EL (cell line): ENCODE measurements at places on chromosomes 5 and 9.

DNA sequence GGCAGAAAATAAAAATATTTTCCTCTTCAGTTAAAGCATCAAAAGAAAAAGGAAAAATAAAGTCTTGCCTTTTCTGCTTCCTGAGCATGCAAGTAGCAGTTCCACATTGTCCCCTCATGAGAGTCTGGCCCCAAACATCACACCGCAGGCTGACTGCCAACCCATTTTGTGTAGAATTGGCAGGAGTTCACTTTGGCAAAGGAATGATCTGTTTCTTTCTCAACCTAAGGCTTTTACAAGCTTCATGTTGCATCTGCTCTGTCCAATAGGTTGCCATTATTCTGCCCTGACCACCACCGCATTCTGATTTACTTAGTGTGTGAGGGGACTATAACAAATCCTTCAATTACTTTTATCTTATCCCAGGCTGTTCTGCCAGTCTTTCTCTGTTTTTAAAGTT is 249.5 kb downstream of the ISL1 start:
- DNase-seq: no peak

DNA sequence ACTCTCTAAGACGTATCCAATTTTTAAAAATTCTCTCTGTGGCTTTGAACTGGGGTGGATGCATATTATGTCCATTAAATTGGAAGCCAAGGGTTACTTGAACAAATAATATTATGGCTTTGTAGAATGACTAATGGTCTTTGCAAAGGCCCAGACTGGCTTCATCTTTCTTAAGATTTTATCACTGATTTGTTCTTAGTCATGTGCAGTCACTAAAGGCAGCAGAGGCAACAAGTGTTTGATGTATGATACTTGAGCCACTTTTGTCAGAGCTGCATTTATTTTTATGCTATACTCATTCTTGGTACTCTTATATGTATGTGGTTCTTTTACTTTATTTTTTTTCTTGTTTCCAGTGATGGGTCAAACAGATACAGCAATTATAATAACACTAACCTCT is 152.2 kb downstream of the NR2F1-AS1 start:
- peak; percentile 42 for DNase-seq

- no peak for DNase-seq
Observed at GRCh38 chr9:104984948-104985347, 57.0 kb upstream of the ABCA1 start.

DNA sequence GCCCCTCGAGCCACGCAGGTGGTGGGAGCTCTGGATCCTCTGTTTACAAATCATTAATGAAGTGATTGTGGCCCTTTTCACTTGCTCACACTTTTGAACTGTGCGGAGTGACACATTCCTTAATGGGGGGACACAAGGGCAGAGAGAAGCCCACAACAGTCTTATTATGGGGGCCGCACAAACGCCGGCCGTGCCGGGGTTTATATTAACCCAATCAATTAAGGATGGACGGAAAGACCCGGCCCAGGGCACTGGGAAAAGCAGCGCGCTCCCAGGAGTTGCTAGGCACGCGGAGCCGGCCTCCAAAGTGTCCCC is 634.8 kb downstream of the IRX1 start:
- no peak for DNase-seq

DNA sequence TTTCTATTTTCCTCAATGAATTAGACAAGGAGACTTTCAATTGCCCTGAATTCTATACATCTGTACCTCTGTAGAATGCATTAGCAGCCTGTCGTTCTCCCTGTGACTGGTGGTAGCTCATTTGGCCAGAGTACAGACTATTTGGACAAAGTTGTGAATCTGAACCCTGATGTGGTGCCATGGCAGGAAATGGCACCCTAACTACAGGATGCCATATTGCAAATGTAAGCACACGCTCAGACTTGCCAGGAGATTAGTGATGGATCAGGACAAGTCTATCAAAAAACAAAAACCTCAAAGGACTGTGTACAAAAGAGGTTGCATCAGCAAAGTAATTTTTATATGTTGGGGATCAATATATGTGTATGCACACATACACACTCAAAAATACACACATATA is 58.3 kb downstream of the SVEP1 start:
- DNase-seq: no peak

- DNase-seq: peak; percentile 28
Observed at GRCh38 chr5:131109540-131110255, 55.4 kb downstream of the HINT1 start.

- DNase-seq: no peak
Observed at GRCh38 chr9:16315720-16316119, 554.8 kb downstream of the BNC2 start.

GRCh38 chr9:69535286-69535832 is 136.8 kb downstream of the APBA1 start:
- DNase-seq: no peak

- no peak for DNase-seq
Observed at GRCh38 chr5:91378752-91379211, 4.3 kb downstream of the ARRDC3 start.

DNA sequence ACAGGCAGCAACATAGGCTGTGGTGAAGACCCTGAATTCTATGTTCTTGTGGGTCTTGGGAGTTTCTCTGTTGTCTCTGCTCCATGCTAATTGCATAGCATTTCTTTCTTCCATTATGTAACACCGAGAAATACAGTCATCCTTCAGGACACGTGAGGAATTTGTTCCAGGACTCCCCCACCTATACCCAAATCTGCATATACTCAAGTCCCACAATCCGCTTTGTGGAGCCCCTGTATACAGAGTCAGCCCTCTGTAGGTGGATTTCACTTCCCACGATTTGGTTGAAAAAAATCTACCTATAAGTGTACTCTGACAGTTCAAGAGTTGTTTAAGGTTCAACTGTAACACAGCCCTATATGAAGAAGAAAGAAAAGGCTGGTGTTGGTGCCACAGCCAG is 22.1 kb downstream of the ANKRD33B start:
- DNase-seq: no peak

- peak; percentile 74 for DNase-seq
Observed at GRCh38 chr5:131521252-131521651, 113.8 kb downstream of the RAPGEF6 start.

DNA sequence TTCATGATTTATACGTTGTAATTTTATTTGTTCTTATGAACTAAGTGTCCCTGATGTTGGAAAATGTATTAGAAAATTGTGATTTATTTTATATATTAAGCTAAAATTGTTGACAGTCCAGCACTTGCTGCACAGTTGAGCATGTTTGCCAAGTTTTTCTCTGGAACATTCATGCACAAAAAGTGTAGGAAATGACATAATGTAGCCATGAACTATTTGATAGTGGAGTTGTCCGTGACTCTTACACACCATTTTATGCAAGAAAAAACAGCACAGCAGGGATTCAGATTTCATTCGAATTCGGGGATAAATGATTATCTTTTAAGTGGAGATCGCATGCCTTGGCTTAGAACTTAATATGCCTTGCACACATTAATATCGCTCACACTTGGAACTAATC is 708.6 kb upstream of the WWC1 start:
- peak; percentile 2 for DNase-seq

DNA sequence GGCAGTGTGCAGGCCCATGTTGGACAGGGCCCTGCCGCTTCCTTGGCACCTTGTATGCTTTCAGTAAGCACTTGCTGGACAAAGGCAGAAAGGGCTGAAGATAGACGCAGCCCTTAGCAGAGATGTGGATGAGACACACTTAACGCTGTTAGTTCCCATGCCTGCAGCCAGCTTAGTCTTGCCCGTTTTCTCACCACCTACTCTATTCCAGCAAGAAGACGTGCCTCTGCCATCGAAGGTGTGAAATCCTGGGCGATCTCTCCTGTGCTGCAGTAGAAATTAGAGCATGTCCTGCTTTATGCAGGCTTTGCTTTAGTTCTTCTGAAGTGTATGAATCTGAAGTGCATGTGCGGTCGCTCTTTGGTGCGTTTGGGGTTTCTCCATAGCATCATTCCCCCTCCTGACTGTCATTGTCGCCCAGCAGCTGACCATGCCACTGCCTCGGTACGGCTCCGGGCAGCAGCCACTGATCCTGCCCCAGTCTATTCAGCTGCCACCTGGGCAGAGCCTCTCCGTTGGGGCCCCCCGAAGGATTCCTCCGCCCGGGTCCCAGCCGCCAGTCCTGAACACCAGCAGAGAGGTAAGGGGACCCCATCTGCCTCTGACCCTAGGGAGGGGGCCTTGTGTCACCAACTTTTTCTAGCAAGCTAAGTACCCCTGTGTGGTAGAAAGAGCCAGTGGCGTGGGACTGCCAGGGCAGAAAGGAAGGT is 11.6 kb upstream of the POMT1 start:
- no peak for DNase-seq

GRCh38 chr5:179146277-179146676 is 86.1 kb downstream of the ZNF354C start:
- no peak for DNase-seq

GRCh38 chr5:116063950-116064349 is 20.9 kb upstream of the COMMD10 start:
- DNase-seq: peak; percentile 18

DNA sequence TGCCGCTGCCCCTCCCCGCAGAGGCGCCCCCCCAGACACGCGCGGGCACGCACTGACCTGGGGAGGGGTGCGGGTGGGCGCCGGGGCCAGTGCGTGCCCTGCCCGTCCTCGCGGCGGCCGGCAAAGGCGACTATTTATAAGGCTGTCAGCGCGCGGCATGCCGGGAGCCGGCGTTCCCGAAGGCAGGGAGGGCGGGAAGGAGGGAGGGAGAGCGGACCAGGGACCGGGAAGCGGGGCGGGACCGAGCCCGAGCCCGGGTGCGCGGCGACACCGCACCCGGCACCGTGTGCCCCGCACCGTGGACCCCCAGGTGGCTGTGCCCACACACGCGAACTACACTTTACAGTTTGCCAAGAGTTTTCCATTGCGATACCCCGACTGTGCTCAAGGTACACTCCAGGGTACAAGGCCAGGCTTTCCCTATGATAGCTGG is at the start of gene AK1:
AK1 (minus strand) TSS at position 110 of the 433 bp plus-strand sequence. CDS start 3,058 bp downstream, outside the sequence.
- DNase-seq: peak; percentile 68

DNA sequence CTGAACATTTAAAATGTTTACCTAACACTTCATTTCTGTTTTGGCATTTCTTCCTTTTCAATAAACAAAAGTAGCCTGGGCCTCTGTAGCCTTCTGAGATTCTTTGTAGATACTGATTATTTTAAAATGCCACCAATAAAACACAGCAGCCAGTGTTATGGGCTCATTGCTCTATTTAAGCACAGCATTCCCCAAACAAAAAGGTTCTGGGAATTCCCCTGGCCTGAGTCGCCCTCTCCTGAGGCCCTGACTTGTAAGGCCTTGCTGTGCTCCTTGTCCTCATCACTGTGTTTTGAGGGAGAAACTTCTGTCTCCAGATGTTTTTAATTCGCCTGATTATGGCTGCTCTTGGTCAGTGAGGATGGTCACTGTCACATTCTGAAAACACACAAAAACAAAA is 33.0 kb upstream of the CTXN3 start:
- DNase-seq: peak; percentile 41

DNA sequence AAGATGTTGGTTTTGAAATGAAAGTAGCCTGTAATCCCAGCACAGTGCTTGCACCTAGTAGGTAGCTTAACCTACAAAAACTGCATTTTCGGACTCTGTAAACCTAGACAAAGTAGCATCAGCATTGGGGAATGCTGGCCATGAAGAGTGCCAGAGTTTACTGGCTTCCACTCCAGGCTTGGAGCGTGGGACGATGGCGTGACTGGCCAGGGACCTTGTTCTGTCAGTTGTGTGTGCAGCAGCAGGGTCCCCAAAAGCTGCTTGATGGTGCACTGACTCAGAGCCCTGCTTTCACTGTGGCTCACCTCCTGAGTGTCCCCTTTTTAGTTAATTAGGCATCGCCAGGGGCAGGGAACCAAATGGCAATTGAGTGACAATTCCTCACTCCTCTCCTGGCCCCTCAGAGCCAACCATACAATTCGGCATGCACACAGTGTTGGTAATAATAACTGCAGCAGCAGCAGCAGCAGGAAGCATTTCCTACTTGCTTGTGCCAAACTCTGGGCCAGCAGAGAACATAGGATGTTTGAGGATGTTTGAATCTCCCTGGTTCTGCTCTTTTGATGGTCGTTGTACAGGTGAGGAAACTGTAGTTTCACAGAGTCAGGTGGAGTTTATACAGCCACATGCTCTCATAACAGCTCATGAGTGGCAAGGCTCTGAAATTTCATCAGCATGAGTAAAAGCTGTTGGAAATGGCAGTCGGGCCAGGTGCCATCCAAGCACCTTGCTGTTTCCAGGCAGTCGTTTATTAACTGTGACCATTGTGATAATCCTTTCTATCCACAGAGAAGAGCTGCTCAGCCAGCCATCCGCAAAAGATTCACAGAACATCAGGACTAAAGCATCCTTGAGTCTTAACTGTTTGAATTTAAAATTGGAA is 4.2 kb downstream of the UBE2QL1 start:
- no peak for DNase-seq

DNA sequence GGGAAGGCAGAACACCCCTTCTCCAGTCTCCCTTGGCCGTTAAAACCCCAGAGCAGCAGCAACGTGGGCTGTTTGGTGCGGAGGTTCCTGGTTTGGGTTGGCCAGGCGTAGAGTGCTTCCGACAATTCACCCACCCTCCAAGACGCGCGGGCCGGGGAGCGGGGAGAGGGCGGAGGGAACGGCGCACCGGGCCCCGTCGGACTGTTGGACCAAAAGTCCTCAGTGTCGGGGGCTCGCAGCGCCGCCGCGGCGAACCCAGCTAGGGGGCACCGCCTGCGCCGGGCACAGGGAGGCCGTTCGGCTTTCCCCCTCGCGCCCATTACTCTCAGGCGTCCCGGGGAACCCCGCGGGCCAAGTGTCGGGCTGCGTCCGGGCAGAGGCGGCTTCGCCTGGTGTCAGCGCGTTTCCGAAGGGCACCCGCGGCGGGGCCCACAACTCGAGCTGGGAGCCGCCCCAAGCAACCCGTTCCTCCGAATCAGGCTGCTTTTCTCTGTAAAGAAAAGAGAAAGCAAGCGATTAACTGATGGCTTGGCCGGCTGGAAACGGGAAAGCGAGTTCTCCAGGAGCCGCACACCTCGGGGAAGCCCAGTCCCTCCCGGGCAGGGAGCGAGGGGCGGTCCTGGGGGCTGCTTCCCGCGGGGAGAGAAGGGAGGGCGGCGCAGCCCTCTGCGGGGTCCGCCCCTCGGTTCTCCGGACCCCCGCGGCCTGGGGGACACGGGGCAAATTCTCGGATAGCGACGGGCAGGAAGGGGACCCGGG is 145.5 kb downstream of the ERCC6L2 start:
- peak; percentile 29 for DNase-seq

- DNase-seq: no peak
Observed at GRCh38 chr9:34440017-34440416, 18.4 kb downstream of the FAM219A start.

DNA sequence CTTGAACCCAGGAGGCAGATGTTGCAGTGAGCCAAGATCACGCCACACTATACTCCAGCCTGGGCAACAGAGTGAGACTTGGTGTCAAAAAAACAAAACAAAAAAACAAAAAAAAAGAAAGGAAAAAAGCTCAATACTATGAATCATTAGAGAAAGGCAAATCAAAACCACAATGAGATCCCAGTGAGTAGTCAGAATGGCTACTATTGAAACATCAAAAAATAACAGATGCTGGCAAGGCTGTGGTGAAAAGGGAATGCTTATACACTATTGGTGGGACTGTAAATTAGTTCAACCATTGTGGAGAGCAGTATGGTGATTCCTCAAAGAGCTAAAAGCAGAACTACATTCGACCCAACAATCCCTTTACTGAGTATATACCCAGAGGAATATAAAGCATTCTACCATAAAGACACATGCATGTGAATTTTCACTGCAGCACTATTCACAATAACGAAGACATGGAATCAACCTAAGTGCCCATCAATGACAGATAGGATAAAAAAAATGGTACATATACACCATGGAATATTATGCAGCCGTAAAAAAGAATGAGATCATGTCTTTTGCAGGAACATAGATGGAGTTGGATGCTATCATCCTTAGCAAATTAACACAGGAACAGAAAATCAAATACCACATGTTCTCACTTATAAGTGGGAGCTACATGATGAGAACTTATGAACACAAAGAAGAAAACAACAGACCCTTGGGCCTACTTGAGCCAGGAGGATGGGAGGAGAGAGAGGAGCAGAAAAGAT is 81.9 kb upstream of the ARRDC3 start:
- DNase-seq: no peak
